ENCODE measurements at places on chromosomes 4 and X.
A peak's percentile ranks its signal among the peaks of the same experiment; 100 is the strongest.

DNA sequence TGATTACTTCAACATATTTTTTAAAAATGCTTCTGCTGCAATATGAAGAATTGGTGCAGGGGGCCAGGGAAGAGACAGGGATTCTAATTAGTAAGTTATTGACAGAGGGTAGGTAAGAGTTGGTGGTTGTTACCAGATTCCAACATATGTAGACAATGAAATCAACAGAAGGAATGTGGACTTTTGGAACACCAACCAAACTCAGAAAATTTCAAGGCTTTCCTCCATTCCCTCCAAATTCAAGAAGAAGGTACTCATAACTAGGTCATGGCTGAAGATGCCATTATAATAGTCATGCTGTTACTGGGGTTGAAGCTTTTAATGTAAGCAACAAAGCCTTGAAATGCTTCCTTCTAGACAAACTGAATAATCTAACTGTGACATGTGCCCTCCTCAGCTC lies 22.9 kb upstream of the CXCL13 start:
- no peak for DNase-seq

DNA sequence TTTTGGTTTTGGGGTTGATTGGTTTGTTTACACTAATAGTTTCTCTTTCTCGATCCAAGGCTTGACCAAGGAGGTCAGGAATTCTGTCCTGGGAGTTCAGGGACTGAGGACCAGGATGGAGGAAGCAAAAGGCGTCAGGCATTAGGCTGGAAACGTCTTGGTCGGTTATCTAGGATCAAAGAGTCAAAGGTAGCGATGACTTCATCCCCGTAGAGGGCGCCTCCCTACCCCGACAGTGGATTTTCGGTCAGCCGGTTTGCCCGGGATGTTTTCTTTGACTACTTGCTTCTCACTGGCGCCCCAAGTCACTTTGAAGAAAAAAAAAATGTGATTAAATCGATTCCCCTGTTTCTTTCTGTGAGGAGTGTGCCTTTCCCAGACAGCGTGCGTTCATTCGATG lies 980 bp upstream of the FHDC1 start:
- no peak for DNase-seq

DNA sequence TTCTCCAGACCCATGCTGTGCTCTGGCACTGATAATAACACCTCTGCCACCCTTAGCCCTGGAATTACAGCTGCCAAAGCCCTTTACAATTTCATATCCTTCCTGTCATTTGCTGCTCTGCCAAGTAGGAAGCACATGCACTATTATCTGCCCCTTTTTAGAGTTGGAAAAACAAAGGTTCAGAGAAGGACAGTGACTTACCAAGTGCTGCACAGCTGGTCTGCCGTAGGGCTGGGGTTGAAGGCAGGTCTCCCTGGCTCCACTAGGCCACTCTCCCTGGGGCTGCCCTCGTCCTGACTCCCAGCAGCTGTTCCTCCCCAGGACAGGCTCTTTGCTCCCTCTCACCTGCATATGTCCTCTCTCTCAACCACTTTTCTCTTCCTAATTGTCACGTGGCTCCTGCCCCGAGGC lies 73.4 kb downstream of the ANAPC4 start:
- no peak for DNase-seq

DNA sequence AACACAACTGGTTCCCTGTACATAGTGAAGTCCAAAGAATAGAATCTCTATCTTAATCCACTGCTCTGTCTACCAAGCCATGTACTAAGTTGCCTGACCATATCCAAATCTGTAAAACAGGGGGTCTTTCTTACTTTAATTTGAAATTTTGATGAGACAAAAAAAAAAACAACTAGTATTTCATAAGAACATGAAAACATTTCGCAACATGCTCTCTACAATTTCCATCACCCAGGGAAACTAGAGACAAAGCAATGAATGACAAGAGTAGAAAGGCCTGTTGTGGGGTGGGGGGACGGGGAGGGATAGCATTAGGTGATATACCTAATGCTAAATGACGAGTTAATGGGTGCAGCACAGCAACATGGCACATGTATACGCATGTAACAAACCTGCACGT lies 279.9 kb downstream of the PPP3CA start:
- DNase-seq: no peak

DNA sequence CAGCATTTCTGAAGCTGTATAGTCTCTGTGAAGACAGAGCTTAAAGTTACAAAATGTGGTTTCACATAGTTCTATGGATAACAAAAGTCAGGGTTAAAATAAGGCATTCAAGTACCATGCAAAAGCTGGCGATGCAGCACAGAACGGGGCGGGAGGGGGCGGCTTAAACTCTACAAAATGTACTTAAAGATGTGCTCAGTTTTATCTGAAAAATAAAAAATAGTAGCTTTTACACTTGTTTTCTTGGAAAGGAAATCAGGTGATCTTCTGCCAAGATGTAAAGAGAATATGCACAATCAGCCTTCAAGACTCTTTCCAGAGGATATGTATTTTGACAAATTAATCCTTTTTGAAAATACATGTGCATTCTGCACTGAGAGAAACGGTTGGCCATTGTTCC lies 301.7 kb upstream of the EMCN start:
- no peak for DNase-seq

- DNase-seq: no peak
Measured at GRCh38 chrX:18360867-18361266, 6.4 kb upstream of the SCML2 start.

DNA sequence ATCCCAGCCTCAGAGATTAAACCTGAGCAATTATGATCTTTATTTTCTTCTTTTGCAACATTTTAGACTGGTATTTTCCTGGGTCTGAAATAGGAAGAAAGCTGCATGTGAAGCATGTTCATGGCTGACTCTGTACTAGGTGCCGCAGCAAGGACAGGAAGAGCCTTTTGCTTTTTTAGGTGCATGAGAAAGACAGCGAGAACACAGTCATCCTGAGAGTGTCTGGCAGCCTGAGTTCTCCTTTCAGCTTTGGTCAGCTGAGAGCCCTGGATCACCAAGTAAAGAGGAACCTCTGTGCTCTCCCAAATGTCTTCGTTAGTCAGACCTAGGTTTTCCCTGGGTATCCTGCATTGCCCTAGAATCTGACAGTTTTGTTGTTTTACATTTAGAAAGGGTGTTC lies 29.8 kb downstream of the FAM149A start:
- no peak for DNase-seq

DNA sequence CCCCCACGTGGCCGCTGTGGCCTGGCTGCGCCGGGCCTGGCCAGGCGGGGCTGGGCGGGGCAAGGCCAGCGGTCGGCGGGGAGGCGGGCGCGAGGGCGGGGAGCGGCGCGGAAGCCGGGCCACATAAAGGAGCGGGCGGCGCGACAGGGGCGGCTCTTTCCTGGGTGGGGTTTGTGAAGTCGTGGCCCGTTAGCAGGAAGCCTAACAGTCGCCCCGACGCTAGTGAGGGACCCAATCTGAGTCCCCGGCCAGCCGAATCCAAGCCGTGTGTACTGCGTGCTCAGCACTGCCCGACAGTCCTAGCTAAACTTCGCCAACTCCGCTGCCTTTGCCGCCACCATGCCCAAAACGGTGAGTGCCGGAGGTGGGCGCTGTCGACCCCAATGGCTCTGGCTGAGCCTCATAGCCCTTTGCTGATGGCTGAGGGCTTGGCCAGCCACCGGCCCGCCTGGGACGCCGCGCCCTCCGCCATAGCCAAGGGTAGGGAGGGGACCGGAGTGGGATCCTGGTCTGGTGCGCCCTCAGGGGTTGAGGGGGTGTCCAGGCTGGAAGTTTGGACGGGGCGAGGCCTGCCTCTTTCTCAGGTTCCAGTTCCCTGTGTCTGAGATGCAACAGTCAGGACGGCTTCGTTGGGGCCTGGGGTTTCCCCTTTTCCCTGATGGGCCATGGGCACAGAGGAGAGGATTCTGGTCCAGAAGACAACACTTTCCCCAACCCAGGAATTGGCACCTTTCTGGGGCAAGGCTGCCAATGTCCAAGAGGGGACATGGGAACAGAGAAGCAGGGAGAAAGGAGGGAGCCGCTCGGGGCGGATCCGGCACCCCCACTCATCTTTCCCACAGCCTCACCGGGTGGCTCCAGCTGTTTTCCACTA lies at the start of gene MSN:
Gene MSN, plus strand, starts transcription at position 152 of the 874 bp plus-strand sequence. Its CDS starts 188 bp downstream, at position 340.
- DNase-seq: peak; percentile 64

All from stimulated activated CD4-positive, alpha-beta T cell treated with anti-CD3 and anti-CD28 coated beads, Interleukin-2, amount 100 ng/mL, for 48 hours (primary cell).